ENCODE measurements at places on chromosomes 11 and 22.

DNA sequence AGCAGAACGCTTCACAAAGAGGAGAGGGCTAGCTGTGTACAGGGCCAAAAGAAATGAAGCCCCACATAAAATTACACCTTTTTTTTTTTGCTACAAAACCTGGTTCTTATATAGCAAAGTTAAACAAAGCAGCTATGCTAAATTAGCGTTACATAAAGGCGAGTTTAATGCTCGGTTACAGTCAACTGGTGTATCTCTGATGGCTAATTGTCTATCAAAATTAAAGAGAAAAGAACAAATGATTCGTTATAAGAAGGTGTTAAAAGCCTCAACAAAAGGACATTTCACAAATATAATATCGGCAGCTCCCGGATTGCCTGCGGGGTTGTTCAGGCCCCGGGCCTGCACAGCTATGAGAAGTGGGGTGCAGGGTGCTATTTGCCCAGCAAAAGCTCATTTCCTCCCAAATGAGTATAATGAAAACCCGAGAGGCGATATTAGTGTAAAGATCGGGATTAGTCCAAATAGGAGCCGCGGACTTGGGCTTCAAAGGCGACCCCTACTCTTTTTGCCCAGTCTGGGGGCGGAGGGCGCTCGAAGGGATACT, 13.3 kb upstream of the PAX6 start:
- DNase-seq = no peak

DNA sequence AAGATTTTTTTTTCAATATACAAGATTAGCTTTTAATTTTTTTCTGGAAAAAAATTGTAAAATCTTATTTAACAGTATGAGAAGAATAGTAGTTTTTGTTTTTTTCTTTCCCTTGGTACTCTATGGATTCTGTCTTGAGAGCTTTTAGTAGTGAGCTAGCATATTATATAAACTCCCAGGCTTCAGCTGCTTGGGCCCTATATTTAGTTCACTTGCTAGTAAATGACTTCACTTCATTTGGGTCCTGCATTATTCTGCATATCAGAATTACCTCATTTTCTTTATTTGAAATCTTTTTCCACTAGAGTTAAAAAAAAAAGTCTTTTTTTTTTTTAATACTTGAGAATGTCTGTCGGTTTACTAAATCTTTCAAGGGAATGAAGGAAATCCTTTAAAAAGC, 33.1 kb downstream of the HIPK3 start:
- no peak for DNase-seq

GRCh38 chr11:102807921-102808320, 10.0 kb upstream of the MMP1 start:
- no peak for DNase-seq

GRCh38 chr11:11125618-11126017, 227.4 kb downstream of the CSNK2A3 start:
- DNase-seq = no peak

DNA sequence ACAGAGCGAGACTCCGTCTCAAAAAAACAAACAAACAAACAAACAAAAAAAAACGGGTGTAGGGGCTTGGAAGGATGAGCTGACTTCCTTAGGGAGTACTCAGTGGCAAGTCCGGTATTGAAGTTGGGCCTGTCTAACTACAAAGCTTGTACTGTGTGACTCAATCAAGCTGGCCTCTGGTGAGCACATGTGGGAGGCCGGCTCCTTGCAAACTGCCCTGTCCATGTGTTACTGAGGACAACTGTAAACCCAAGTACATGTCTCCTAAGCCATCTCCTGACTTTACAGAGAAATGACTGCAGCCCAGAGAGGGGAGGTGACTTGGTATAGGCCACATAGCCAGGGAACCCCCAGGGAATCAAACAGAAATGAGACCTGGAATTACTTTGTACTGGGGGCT, 11.6 kb downstream of the RIBC2 start:
- no peak for DNase-seq

GRCh38 chr11:34359548-34359891, 1.7 kb upstream of the ABTB2 start:
- DNase-seq = no peak

DNA sequence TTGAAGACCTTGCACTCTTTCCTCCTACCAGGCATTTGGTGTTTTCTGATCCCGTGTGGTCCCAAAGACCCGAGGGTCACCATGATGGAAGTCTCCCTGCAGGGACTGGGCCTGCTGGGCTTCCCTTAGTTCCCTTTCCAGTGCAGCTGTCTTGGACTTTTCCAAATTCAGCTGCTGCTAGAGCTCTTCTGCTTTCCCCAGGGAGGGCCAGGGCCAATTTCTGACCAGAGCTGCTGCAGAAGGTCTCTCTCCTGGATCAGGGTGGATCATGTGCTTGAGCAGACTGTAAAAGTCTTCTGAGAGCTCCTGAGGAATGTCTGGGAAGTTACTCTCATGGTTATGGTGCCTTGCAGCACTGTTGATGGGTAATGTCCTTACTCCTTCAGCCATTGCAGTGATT, 23.2 kb downstream of the LDLRAD3 start:
- DNase-seq = no peak

GRCh38 chr11:390175-390574, 3.8 kb upstream of the PKP3 start:
- DNase-seq = no peak

GRCh38 chr11:28819741-28820140, 711.6 kb downstream of the METTL15 start:
- no peak for DNase-seq

DNA sequence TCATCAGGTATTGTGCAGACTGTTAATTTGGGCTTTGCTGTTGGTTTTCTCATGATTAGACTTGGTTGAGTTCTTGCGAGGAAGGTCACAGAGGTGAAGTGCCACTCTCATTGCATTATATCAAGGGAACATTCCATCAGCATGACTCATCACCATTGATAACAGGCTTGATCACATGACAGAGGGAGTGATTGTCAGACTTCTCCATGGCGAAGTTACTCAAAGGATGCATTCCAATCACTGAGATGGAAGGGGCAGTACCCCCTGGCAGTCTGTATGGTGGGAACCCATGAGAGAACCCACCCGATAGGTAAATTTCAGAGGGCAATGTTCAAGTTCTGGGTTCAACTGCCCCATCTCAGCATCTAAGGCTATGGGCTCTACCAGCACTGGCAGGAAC, 19.4 kb upstream of the P2RY2 start:
- no peak for DNase-seq

DNA sequence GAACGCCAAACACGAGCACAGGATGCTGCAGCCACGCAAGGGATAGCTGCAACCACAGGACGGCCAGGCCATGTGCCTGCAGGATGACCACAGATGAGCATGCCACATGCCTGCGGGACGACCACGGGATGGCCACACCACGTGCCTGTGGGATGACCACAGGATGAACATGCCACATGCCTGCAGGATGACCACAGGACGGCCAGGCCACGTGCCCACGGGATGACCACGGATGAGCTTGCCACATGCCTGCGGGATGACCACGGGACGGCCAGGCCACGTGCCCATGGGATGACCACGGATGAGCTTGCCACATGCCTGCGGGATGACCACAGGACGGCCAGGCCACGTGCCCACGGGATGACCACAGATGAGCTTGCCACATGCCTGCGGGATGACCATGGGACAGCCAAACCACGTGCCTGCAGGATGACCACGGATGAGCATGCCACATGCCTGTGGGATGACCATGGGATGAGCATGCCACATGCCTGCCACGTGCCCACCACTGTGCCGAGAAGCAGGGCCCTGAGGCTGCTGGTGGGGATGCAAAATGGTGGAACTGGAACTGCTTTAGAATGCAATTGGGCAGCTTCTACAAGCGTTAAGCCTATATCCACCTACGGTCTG, 12.8 kb upstream of the MOB2 start:
- no peak for DNase-seq

- DNase-seq = no peak
Measured at GRCh38 chr11:95835351-95835750, 45.1 kb downstream of the CEP57 start.

GRCh38 chr11:66473608-66474515, 6.4 kb upstream of the DPP3 start:
- no peak for DNase-seq

- DNase-seq = peak; percentile 39
Measured at GRCh38 chr11:121591405-121592033, 138.8 kb upstream of the SORL1-AS1 start.

- peak; percentile 3 for DNase-seq
Measured at GRCh38 chr22:32528984-32529982, 54.7 kb downstream of the FBXO7 start.

GRCh38 chr22:49515475-49515874, 312.2 kb downstream of the BRD1 start:
- DNase-seq = no peak

DNA sequence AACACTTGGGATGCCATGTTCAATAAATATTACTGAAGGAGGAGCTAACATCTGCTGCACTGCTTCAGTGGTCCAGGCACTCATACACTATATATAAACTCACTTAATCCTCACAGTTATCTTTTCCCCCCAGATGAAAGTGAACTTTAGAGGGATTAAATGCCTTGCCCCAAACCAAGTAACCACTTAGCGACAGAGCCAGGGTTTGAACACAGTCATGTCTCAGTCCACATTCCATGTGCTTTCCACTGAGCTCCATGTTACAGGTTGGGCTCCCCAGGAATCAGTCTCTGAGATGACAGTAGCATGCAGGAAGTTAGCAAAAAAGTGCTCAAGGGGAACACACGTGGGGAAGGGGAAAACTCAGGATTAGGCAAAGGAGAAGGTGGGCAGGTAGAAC, 59.3 kb downstream of the ENDOD1 start:
- no peak for DNase-seq

- no peak for DNase-seq
Measured at GRCh38 chr11:129825380-129825779, 9.7 kb downstream of the TMEM45B start.

- no peak for DNase-seq
Measured at GRCh38 chr11:80009081-80009480, 568.3 kb upstream of the TENM4 start.

DNA sequence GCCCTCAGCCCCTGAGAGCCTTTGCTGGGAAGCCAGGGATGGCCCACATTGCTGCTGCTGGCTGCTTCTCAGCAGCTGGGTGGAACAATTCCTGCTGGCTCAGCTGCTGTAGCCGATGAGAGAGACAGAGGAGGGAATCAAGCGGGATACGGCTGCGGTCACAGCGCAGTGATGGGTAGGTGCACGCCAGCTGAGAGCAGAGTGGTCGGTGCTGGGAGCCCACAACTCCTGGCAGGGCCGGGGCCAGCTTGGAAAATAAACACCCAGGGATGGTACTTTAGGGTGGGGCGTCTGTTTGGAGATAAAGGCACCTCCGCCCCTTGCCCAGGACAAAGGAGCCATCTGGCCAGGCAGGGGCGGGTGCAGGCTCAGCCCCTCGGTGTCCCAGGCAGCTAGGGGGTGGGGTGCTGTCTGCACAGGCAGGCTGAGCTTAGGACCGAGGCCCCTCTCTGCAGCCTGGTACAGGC, 480.5 kb downstream of the MIAT start:
- DNase-seq = peak; percentile 52

GRCh38 chr22:19108807-19109197, 13.4 kb downstream of the DGCR2 start:
- no peak for DNase-seq

DNA sequence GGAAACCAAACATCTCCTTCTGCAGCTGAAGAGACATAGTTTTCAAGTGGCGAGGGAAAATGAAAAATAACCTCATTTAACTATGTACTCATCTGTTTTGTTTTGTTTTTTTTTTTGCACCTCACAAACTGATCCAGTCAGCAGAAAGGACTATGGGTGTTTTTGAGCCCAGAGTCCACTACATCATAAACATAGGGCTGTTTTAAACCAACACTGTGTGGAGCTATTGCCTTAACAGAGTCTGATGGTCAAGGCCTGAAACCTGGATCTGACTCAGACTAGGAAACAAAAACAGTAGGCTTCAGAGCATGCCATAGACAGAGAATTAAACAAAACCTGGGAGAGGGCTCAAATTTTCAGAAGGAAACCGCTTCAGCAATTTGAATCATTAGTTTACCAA, 99.3 kb upstream of the FSHB start:
- no peak for DNase-seq

DNA sequence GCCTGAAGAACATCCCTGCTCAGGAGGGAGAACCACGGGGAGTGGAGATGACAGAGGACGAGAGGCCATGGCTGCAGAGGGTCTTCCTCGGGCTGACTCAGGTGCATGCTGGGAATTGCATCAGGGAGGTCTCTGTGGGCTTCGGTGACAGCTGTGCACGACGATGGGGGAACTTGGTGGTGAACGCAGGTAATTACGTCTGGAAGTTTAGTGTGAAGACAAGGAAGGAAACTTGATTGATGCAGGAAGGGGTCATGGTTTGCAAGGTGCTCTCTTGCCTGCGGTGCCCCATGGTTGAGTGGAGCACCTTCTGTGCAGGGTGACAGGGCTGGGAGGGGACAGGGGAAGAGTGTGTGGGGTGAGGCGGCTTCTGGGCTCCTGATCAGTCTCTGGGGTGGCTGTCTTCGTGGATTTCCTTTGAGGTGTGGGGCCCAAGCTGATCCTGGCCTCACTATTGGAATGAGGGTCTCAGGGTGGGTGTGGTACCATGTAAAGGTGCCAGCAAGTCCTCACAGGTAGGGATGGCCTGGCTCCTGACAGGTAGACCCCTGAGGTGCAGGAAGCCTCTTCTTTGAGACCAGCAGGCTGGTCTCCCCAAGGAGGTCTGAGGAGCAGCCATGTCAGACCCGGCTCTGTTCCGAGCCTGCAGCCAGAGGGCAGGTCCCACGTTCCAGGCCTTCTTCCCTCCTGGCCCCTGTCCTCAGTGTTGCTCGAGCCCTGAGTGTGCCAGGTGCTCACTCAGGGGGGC, 1020.1 kb downstream of the TBC1D22A start:
- no peak for DNase-seq

DNA sequence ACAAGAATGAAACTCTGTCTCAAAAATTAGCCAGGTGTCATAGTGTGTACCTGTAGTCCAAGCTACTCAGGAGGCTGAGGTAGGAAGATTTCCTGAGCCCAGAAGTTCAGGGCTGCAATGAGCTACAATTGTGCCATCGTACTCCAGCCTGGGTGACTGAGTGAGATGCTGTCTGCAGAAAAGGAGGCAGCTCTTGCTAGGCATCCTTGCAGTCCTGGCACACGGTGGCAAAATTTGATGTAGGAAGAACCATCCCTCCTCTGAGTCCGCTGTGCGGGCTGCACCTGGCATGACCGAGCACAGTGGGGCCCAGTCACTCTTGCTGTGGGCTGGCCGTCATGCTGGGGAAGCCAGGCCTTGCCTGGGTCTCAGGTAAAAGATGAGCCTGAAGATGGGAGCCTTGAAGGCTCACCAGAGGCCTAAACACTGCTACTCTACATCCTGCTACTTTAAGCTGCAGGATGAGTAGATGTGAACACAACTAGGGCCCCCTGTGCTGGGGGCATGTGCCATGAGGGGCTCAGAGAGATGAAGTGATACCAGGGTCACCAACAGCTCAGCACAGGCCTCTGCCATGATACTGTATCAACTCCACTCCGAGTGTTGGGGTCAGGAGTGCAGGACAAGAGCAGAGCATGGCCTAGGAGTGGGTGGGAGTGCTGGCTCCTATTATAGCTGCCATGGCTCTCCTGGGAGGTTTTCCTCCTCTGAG, 18.6 kb downstream of the CDC45 start:
- no peak for DNase-seq

- DNase-seq = no peak
Measured at GRCh38 chr11:85884581-85885021, 29.4 kb downstream of the CCDC83 start.

- peak; percentile 100 for DNase-seq
Measured at GRCh38 chr22:25492841-25493734, 71.4 kb upstream of the GRK3 start.

All from NCI-H446 treated with DMSO at 0.1 percent for 48 hours (cell line).